ENCODE measurements at places on chromosomes 11 and 22.

DNA sequence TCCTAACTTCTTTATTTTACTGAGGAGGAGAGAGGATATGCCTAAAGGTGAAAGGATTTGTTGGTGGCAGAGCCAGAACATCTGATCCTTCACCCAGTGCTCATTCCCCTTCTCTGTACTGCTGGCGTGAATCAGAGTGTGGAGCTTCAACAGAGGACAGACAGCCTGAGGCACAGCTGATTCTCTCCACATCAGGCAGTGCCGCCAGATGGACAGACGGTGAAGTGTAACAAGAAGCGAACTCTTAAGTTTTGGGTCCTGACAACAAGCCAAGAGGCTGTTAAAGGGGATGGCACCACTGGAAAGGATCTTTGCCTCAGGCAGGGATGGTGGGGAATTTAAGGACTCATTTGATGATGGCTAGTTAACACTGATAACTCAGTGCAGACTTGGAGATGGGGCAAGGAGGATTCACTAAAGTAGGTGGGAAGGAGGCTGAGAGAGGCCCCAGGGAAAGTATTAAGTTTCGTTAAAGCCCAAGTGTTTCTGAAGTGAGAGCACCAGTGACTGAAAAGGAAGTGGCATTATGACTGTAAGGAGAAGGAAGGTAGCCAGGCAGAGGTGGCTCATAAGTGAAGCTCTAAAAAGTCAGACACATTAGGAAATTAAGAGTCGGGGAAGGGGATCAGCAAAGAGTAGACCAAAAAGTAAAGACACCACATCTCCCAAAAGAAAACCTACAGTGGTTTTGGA lies 81.3 kb downstream of the CLPB start:
- DNase-seq, result no peak

- no peak for DNase-seq
Measured at GRCh38 chr22:49969751-49970527, 9.4 kb downstream of the PIM3 start.

DNA sequence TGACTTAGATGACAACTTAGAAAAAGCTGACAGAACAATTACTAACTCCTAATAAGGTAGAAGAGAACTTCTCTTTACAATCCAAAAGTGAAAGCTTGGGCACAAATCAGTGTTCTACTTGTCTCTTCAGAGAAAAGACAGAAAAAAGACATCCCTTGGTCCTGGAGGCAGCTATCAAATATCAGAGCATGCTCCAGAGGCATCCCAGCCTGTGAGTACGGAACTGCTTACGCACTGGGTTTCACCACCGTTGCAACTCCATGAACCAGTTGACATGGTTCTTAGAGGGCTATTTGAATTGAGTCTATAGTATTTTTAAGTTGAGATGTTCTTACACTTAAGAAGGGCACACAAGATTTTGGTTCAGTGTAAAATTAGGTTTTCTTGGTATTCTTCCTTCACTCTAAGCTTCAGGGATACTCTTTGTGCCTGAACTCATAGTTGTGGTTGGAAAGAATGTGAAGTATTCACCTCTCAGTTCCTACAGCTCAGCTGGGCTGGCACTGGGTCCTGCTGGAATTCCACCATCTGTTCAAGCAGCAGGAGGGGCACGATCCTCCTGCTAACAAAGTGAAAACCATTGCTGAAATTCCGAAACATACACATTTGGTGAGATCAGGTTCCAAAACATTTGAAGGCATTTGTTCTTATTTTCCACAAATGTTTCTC lies 6.3 kb downstream of the AKIP1 start:
- DNase-seq, result no peak

DNA sequence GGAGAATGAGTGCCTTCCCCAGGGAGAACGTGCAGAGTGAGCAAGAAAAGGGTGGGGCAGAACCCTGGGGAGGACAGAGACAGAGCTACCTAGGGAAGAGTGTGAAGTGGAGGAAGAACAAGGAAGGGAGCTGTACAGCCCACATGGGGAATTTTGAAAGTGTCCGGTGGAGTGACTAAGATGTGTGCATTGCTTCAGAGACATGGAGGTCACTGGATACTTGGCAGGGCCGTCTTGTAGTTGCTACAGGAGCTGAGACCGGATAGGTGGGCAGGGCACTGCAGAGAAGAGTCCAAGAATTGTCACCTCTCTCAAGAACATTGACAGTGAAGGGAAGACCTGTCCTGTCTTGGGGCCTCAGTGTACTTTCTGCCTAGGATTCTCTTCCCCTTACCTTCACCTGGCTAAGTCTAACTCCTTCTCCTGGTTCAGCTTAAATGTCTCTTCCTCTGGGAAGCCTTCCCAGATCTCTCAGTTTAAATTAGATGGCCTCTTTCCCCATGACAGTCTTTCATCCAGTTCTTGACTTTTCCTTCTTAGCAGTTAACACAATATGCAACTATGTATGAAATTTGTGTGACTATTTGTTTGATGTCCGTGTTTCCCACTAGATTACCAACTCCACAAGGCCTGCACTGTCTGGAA lies 9.2 kb upstream of the P2RY6 start:
- DNase-seq, result no peak

DNA sequence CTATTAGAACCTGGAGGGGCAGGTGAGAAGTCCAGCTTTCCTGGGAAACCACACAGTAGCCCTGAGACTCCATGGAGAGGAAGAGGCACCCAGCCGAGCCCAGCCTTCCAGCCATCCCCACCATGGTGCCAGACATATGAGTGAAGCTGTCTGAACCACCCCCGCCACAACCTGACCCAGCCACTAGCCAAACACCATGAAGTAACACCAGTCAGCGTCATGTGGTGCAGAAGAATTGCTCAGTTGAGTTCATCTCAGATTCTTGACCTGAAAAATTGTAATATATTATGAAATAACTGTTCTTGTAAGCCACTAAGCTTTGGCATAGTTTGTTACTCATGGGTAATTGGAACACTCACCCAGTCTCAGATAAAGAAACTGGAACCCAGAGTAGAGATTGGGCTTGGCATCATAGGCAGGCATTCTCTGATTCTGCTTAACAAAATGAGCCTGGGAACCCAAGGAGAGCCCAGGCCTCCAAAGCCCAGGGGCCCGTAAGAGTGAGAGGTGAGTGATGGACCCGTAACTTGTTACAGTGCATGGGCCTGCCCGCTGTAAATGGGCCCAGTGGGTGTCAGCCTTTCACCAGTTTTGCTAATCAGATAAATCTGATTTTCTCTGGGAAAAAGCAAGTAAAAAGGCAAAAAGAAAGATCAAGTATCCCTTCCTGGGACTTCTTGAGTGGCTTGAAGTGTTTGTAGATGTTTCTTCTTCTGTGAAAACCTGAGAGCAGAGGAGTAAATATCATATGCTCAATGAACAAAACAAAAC lies 305.5 kb downstream of the DDX10 start:
- no peak for DNase-seq
